GM04504 (cell line): ENCODE measurements at places on chromosomes 2 and 18.

- no peak for DNase-seq
Observed at GRCh38 chr2:129325151-129325550, 654.3 kb upstream of the RAB6C start.

DNA sequence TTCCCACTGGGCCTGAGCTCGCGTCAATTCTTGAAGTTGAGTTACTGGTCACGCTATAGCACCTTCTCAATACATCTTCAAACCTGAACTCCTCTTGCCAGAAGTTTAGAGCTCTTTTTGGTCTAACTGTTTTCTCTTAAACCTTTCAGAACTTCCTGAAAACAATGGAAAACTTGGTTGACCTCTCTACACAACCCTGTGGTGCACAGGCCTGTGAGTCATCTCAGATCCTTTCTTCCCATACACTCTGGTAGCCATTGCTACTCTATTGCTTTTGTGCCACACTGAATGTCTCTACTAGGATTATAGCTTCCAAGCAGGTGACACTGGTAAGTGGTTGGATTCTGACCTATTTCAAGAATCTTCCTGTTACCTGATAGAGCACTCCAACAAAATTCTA is 321.5 kb upstream of the FSIP2 start:
- no peak for DNase-seq

DNA sequence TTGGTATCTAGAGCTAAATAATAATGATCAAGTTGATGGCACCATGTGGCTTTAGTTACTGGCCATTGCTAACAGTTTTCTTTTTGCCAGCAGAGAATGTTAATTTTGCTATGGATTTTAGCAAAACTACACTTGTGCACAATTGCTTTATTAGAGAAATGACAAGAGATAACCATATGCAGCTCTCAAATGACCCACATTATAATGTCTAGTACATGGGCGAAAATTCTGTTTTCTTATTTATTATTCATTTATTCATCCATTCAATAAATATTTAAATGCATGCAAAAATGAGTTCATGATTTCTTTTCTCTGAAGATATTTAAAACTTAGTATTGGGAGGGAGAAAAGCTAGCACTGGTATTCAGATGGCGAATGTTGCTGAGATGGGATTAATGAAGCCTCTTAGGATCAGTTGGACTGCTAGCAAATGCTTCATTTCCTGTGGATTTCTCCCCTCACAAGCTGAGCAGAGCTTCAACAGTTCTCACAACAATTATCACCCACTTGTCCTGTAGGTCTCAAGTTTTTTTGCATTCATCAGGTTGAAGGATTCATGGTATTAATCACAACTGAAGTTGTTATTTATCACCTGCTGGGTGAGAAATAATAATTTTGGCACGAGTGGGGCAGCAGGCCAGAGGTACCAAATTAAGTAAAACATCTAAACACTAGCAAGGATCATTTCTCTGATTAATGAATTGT is 95.2 kb downstream of the MTX2 start:
- DNase-seq = no peak

GRCh38 chr2:165905269-165905668 is 48.3 kb downstream of the TTC21B start:
- no peak for DNase-seq

DNA sequence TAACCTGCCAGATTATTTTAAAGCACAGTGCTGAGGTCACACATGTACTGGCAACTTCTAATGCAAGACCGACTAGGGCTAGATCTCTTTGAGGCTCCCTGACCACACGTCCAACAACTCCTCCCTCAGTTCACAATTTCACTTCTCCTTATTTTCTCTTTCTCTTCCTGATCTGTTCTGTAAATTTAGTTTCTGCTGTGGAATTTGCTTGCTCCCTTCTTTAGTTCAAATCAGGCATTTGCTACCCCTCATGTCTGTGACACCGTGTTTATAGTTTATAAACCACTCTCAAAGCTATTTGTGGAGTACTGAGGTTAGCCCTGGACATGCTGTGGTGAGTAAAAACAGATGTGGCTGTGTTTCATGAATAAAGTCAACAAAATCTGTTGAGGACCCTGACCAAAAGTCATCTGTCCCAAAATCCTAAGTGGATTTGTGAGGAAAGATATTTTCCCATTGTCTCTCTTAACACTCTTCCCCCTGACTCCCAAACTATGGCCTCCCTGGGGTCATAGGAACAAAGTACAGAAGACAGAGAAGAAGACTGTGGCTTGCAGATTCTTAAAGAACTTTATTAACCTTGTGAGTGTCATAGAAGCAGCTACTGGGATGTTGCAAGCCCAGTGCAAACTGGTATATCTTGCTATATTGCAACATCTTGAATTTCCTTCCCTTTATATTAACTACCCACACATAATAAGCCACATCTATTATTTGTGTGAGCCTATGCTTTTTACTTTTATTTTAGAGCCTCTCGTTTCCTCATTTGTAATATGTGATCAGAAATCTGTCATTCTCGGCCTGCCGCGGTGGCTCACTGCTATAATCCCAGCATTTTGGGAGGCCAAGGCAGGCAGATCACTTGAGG is 3.5 kb upstream of the NAGK start:
- DNase-seq = no peak

- no peak for DNase-seq
Observed at GRCh38 chr2:206846981-206847834, 81.8 kb downstream of the FASTKD2 start.

DNA sequence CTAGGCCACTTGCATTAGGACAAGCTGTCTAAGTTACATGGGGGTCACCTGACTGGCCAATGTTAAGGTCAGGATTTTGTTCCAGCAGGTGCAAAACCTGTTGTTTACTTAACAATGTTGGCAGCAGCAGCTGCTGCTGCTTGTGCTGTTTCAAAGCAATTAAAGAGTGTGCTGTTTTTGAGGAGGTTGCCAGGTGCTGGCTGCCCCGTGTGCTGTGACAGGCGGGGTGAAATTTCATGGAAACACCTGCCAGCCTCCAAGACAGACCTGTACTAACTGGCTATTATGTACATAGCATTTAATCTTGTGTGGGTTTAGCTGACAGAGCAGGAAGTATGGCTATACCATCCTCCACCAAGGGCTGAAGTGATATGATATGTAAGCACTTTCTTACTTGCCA is 224.9 kb downstream of the ASXL3 start:
- DNase-seq = no peak

DNA sequence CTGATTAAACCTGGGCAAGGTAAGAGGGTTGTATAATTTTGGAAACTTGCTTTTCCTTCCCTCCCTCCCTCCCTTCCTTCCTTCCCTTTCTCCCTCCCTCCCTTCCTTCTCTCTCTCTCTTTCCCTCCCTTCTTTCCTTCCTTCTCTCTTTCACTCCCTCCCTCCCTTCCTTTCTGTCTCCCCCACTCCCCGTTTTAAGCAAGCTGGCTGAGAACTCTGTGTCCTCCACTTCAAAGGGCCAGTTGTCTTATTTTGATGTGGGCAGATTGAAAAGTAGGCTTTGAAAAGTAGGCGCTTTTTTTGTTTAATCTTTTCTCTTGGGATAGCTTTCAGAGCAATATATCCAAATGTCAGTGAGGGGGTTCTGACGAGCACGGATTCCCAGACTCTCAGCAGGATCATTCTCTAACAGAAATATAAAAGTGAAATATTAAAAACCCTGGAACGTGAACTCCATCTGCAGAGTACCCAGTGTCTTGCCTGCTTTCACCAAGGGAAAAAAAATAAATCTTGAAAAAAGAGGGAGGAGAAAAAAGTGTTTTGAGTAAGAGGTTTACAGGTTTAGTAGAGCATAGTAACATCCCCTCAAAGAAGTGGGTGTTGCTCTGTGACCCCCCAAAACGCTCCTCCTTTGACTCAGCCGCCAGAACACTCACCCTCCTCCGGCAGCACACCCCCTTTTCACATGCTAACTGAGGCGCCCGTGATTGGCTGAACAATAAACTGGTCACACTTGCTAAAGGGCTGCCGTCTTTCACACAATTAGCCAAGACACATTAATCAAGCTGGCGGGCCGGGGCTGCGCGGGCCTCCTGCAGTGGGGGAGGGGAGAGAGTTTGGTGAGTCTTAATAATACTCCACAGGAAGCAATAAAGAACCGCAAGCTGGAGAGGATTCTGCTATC is 52.2 kb downstream of the CDK15 start:
- peak; percentile 30 for DNase-seq

DNA sequence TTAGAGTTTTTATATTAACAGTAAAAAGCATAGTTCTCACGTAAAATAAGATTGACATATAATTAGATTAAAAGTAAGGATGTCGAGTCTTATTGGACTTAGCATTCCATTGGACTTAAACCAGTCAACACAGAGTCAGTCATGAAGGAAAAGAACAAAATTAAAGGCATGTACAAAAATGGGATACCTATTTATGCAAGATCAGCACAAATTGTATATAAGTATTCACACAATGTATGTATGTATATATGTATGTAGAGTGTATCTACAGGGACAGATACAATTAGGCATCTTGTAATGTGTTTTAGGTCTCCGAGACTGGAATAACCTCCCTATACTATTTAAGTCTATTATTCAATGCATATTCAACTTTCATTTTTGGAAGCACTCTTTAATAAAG is 419.1 kb downstream of the PARD3B start:
- DNase-seq = no peak

DNA sequence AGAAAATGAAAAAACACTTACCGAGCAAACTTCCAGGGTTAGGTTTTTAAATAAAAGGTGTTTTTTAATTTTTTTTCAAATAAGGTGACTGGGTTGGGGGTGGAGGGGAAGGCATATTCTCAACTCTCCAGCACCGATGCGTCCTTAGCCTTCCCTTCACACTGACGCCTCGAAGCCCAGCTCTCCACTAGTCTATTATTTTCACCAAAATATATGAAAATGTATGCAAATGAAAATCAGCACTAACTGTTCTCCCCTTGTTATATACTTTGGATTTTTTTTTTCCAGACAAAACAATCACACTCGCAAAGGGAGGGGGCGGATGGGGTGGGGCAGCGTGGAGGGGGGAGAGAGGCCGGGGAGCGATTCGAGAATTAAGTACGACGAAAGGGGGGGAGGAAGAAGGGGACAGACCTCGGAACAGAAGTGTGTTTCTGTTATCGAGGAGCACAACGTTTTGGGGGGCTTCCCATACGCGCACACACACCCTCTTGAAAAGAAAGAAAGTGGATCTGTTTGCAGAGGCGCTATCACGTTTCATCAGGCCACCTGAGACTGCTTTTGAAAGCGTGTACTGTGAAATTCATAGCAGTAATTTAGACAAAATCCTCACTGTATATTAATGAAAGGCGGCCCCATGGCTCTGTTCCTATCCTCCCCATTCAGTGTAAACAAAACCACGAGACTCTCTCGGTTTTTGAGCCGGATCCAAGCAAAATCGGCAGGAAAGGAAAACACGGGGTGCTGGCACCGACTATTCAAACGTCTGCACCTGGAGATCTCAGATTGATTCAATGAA is 2.4 kb upstream of the POU3F3 start:
- DNase-seq = no peak

GRCh38 chr2:225558399-225559071 is 159.0 kb downstream of the NYAP2 start:
- DNase-seq = no peak

DNA sequence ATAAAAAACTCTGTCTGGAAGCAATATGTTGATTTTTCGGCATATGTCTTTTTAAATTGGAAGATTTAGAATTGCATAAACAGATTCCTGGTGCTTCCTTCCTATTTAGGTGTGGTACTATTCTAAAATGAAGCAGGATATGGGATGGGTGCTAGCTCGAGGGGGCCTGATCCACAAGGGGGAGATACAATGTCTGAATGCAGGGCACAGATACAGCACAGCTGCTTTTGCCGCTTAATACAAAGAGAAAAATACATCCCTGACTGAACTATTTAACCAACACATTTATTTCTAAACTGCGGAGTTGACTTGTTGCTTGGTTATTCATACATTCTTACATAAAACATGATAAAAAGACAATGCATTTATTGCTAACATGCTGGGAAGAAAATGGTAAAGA is 169.1 kb downstream of the TMEFF2 start:
- DNase-seq = no peak

DNA sequence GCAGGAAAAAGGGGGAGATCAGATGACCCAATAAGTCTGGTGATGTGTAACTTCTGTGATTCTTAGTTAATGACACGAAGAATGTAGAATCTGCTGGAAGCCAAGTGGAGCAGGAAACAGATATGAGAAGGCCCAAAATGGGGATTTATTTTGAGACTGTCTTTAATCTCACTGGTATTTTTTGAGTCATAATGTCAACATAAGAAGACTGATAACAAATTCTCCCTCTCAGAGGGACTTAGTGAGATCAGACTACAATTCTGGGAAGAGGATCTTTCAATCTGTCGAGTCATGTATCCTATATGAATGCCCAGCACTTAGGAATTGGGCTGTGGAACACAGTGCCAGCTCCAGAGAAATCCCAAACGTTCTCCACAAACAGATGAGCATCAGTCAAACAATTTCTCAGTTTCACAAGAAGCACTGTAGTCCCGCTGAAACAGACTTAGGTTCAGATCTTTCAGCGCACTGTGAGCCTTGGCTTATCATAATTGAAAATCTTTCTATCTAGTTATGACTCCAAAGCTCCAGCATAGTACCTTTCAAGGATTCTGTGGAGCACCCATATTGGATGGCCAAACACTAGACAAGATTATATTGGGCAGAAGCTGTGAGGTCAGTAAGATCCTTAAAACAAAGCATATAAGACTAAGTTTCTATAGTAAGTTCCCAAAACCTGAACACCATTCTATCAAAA is 738.2 kb downstream of the LRP1B start:
- no peak for DNase-seq

- DNase-seq = no peak
Observed at GRCh38 chr2:28322456-28322855, 70.2 kb upstream of the FOSL2 start.
